ENCODE measurements at places on chromosomes 2 and 18.

DNA sequence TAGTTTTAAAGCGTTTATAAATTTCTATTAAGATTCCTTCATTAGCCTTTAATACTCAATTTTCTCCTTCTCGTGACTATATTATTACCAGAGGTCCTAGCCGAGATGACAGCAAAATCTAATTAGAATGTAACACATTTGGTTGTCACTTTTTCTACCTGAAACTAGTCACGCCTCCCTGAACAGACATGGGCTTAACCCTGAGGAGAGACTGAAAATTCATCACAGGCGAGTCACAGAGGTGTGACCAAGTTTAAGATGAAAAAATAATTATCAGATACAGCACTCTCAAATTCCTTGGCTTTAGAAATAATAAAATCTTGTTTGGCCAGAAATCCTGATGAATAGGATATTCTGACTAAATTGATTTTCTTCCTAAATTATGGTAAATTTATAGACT is 834.4 kb upstream of the SLC39A10 start:
- no peak for DNase-seq

GRCh38 chr18:42860011-42860410 is 255.5 kb downstream of the RIT2 start:
- no peak for DNase-seq

GRCh38 chr2:50135821-50136220 is 896.1 kb downstream of the NRXN1 start:
- no peak for DNase-seq

DNA sequence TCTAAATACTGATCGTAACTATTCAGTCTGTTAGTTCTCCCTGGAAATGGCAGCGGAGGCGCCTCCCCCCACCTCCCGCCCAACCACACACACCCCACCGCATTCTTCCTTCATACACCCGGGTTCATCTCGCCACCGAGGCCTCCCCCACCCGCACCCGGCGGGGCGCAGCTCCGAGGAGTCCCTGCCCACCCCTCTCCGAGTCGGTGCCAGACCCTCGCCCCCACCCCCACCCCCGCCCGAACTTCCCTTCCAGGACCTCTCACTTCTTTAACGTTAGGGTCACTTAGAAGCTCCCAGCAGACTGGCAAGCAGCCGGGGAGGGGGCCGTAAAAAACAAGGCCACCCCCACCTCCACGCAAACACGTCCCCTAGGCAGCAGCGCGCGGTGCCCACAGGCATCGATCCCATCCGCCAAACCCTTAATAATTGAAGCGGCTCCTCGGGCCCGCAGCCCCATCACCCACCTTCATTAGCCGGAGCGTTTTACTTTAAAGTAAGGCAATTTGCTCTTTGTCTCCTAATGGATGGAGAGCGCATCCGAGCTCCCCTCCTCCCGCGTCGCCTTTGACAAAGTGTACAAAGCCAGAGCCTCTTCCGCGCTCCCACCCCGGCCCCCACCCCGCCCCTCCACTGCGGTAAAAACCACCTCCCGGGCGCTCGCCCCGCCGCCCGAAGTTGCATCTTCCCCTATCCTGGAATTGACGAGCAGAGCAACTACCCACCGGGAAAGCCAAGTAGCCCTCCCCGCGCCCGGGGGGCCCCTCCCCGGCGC is 624 bp downstream of the ZNF516 start:
- DNase-seq = no peak

DNA sequence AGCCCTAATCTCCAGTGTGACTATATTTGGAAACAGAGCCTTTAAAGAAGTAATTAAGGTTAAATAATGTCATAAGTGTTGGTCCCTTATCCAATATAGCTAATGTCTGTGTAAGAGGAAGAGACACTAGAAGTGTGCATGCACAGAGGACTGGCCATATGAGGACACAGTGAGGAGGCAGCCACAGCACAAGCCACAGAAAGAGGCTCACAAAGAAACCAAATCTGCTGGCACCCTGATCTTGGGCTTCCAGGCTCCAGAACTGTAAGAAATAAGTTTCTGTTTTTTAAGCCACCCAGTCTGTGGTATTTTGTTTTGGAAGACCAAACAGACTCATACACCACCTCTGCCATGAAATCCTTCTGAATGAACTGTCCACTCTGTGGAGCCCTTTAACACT is 186.4 kb upstream of the SLC39A10 start:
- DNase-seq = no peak

Data from activated T-helper 9 cell treated with anti-CD3 and anti-CD28 coated beads, Interleukin-2, amount 50 U/mL, for 16 hours (primary cell).